ENCODE measurements at places on chromosomes 1 and 21.
A peak's percentile ranks its signal among the peaks of the same experiment; 100 is the strongest.

- no peak for DNase-seq
Measured at GRCh38 chr1:3070644-3071564, 1.9 kb downstream of the PRDM16 start.

DNA sequence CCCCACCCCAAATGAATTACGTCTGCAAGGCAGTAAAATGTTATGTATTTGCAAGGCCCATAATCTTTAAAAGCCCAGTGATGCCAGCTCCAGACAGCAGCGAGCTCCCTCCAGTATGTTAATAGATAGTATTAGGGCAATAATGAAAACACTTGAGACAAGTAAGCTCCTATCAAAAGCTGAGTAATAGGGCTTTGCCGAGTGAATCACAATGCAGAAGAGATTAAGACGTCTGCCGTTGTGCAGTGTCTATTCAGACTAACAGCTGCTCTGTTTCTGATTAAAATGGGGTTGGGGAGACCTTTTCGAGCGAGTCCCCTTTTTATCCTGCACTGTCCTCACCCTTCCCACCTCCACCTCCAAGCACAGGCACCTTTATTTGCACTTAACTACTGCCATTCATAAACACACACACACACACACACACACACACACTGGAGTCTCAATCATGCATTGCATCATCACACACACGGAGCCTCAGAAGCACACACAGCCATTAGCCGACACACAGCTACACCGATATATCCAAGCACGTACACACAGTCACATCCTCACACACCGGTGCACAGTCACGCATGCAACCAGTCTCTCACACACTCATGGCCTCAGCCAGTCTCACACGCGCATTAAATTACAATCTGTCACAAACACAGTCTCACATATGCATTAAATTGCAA, 46.0 kb upstream of the FOXO6 start:
- no peak for DNase-seq

- DNase-seq = peak; percentile 60
Measured at GRCh38 chr1:153617663-153618062, 1.5 kb upstream of the S100A14 start.

GRCh38 chr1:172325531-172325930, 95.0 kb upstream of the C1orf105 start:
- DNase-seq = no peak

DNA sequence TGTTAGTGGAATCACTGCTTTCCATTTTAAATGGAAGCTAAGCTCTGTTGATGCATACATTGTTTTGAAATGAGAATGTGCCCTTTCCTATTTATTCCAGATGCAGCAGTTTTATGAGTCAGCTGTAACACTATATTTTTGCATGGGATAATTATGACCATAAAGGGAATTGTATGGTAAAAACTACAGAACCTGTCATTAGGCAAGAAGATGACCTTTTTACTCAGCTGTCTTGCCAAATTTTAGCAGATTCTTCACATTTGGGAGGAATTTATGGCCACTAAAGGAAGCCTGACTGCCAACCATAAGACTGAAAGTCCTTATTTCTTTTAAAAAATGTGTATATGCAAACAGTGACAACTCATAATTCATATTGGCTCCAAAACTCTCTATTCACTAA, 356.3 kb upstream of the PRMT6 start:
- peak; percentile 79 for DNase-seq

GRCh38 chr1:44262816-44263567, 49.7 kb downstream of the DMAP1 start:
- DNase-seq = no peak

DNA sequence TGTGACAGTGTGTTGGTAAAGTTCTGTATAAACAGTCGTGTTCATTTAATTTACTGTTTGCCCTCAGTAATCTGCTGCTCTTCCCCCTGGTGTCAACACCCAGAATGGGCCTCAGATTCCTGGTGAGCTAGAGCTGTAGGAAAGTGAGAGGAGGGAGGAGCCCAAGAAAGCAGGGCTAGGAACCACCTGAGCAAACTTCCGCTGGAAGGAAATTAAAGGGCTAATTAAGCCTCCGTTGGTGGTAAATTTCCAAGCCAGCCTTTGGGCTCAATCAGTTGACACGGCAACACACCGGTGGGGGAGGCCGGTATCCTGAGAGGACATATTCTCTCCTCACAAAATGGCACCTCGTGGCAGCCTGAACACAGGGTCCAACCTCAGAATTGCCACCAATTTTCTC, 32.9 kb downstream of the RAB3B start:
- DNase-seq = no peak

GRCh38 chr1:196598942-196599748, 9.1 kb downstream of the KCNT2 start:
- DNase-seq = no peak

DNA sequence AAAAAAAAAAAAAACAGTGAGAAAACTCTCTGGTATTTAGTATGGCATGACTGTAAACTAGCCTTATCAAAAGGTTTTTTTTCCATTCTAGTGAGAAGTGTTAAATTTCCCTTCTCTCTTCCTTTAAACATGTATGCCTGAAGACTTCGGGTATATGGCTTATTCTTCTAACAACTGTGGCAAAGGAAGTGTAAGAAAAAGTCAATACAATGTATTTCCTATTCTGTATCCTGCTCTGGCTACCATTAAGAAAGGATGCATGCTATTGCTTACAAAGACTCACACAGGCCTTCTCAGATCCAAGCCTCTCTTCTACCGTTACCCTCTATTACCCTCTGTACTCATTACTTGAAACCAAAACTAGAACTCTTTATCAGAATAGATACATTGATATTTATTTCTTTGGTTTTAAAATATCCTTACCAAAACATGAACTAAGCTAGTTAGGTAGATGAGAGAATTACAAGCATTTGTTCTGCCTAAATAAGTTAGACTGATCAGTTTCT, 8.4 kb downstream of the CEPT1 start:
- no peak for DNase-seq

DNA sequence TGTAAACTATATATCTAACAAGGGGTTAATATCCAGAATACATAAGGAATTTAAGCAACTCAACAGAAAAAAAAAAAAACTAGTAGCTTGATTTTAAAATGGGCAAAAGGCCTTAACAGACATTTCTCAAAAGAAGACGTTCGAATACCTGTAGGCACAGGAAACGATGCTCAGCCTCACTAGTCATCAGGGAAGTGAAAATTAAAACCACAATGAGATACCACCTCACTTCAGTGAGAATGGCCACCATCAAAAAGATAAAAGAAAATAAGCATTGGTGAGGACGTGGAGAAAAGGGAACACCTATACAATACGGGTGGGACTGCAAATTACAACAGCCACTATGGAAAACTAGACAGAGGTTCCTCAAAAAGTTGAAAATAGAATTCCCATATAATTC, 37.3 kb downstream of the NPHP4 start:
- no peak for DNase-seq

DNA sequence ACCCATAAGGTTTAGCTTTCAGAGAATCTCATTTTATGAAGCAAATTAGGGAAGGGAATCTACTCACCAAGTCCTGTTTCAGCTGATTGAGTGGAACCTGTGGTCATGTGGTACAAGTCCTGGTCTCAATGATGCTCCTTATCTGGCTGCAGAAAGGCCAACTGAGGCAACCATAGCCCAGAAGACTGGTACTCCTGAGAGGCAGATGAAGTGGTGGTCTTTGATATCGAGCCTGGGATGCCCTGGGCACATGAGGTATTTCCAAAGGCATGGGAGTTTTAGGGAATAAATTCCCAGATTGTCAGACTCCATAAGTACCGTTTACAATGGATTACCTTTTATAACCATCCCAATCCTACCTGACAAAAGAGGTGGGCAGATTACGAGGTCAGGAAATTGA, 3.3 kb downstream of the MX1 start:
- no peak for DNase-seq

- no peak for DNase-seq
Measured at GRCh38 chr1:85473390-85473789, 8.4 kb upstream of the DDAH1 start.

DNA sequence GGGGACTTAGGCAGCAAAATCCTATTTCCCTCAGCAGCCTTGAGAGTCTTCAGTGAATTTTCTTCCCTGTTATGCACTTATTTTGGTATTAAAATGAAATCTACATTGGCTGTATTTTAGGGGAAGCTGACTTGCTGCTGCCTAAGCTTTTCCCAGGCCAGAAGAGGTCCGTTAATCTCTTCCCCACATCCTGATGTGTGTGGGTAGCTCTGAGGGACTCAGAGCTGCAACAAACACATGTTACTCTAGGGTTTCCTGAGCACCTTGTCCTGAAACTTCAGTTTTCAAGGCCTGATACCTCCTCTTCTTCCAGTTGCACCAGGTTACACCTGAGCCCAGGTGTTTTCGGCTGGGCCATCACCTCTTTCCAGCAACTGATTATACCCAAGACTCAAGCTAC, 51.5 kb downstream of the SYT6 start:
- DNase-seq = no peak

DNA sequence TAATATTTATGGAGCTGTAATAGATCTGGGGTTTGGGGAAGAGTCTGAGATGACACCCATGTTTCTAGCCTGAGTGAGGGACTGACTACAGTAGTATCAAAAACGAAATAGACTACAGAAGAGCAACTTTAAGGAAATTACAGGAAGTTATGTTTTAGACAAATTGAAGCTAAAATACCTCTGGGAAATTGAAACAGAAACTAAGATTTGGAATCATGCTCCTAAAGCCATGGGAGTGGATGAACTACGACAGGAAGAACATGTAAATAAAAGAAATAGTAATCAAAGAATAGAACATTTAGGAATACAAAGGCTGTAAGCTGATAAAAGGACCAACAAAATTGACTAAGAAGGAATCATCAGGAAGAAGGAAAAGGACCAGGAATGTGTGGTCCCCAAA, 68.9 kb downstream of the KIAA0319L start:
- no peak for DNase-seq

DNA sequence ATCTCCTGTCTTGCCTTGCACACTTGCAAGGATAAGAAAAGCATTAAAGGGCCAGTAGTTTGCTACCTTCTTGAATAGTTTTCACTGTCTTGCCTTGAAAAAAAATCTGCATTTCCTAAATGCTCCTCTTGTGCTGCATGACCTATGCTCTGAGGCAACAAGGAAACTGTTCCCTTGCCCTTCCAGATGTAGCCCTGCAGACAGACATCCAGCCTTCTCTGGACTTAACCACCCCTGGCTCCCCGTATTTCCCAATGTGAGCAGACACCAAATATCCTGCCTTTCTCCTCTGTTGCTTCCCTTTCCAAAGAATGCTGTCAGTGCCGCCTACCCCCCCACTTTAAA, 177.6 kb downstream of the GABPA start:
- no peak for DNase-seq

DNA sequence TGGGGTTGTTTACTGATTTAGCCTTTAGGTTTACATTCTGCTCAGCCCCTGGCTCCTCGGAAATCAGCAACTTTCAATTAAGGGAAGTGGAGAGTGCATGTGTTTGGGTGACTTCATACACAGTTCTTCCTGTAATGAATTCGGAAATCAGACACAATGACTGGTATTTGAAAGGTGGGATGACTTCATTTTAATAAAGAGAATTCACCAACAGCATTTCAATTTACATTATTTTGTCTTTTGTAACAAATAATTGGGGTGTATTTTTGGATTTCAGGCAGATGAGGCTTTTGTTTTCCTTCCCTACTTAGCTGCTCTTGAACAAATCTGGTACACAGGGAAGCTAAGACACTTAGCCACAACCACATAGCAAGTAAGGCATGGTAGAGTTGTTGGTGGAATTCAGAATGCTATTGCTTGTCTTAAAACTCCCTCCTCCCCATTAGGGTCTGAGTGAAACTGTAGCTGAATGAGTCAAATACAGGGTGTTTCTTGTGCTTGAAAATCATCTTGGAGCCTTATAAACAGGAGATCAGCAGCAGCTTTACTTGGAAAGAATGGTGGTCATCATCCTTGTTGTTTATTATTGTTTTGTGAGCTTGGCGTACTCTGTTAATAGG, 917 bp downstream of the STX12 start:
- no peak for DNase-seq

- DNase-seq = no peak
Measured at GRCh38 chr1:228044961-228045360, 37.5 kb upstream of the ARF1 start.

- no peak for DNase-seq
Measured at GRCh38 chr1:31924839-31925238, 13.3 kb downstream of the PTP4A2 start.

DNA sequence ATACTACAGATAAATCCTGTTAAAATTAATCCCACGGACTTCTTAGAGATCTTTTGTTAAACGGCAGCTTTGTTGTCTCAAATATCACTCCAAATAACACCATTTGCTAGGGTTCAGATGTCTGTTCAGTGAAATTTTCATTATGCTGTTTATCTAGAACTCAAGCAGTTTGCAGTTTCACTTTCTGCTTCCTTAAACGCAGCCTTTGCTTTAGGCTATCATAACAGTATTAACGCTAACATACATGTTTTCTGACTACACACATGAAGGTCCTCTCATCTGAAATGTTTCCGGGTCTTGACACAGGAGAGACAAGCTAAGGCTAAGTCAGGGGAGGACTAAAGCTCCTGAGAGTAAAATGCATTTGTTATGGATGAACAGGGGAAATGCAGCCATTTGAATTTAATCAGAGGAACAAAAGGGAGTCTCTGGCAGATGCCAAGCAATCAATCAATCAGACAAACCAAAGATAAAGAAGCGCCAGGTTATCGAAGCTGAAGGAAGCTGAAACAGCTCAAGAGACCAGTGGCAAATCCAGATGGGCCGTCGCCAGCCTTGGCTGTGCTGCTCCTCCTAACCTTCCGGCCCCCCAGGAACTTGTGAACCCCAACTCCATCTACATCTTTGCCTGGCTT, 16.9 kb downstream of the CCSAP start:
- no peak for DNase-seq

GRCh38 chr1:166307261-166308188, 140.7 kb upstream of the FAM78B start:
- DNase-seq = no peak

DNA sequence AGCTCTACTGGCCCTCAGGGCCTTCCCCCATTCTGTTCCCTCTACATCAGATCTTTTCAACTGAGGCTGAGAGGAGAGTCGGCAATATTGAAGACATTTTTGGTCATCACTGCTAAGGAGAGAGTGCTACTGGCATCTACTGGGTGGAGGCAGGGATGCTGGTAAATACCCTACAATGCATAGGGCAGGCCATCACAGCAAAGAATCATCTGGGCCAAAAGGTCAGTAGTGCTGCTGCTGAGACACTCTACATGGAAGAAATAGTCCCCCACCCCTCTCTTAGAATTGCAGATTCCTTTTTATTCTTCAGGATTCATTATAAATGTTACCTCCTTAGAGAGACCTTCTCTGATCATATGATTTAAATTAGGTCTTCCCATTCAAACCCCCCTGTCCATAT, 94.3 kb downstream of the JAK1 start:
- no peak for DNase-seq

DNA sequence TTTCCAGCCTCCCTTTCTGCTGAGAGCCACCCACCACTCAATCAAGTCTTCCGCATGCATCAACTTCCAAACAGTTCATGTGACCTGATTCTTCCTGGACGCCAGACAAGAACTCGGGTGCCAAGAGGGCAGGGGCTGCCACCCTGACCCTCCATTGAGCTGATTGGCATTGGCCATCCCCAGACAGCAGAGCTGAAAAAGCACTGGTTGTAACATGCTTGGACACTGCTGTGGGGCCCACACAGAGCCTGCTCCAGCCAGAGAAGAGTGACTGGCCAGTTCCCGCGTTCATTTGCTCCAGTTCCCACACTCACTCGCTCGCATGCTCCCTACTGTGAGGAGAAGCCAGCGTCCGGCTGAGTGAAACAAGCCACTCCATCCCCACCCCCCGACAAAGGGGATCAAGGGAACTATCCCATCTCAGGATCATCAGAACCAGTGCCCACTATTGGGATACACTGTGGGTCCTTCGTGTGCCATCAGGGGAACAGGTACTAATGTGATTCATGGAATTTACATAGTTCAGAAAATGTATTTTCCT, 420.3 kb downstream of the NPHP4 start:
- no peak for DNase-seq

GRCh38 chr1:202189918-202190715, 3.5 kb upstream of the LGR6 start:
- DNase-seq = no peak
